ENCODE measurements at places on chromosomes 1 and 21.

- no peak for DNase-seq
Measured at GRCh38 chr1:25724201-25724600, 75.8 kb upstream of the SELENON start.

DNA sequence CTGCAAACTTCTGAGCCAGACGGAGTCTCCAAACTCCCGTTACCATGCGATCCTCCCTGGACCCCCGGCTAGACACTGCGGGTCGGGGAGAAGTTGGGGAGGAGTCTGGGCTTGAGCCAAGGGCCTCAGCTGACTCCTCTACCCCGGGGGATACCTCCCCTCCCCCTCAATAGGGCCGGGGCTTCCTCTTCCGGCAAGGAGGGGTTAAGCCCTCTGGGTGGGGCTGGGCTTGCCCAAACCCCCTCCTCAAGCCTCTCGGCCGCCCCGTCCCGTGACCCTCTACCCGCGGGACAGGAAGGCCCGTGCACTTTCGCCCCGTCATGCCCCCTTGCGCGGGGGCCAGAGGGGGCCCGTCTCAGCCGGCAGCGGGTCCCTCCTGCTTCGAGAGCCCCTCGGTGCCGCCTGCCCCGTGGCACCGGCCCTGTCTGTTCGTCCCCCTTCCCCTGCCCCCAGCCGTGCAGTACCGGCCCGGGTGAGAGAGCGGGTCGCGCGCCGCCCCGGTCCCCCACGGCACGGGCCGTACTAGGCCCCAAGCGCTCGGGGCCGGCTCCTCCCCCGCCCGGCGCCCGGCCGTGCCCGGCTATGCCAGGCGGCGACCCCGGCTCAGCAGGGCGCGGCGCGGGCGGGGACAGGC is 652 bp downstream of the ARL8A start:
- DNase-seq: peak; percentile 62

- no peak for DNase-seq
Measured at GRCh38 chr1:3066250-3066711, 2.7 kb upstream of the PRDM16 start.

DNA sequence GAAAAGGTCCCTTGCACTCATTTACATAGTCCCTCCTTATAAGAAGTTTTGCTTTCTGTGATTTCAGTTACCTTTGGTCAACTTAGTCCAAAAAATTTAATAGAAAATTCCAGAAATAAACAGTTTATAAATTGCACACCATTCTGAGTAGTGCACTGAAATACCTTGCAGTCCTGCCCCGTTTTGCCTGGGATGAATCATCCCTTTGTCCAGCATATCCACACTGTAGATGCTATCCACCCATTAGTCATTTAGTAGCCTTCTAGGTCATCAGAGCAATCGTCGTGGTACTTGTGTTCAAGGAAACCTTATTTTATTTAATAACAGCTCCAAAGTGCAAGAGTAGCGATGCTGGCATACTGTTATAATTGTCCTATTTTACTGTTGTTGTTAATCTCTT is 38.0 kb downstream of the SPRTN start:
- DNase-seq: no peak
